ENCODE measurements at places on chromosomes 16 and 17.

DNA sequence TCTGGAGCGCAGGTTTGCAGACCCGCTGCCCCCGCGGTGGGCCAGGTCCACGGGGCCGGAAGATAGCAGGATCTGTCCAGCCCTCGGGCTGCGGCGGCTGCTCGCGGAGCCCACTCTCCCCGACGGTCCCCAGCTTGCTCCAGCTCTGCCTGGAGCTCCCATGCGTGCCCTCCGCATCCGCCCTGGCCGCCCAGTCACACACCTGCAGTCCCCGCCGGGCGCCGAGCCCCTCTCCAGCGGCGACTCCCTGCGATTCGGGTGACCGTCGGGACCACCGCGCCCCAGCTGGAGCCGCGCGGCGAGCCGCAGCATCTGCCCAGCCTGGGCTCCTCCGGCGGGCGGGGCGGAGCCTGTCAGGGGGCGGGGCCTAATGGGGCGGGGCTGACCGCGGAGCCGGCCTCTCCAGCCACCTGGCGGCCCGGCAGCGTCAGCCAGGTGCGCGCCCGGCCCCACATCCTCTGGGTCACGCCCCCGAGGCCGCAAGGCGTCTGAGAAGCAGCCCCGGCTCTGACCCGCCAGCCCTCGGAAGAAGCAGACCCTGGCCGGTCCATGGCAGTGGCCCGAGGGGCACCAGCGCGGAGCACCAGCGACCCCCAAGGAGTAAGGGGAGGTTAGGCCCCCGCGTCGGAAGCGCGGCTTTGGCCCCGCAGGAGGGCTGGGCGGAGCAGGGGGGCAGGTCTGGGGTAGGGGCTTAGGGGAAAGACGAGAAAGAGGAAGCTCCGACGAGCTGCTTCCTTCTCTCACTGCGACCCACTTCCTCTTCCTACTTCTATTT is at the start of gene PIK3R5:
TSS of gene PIK3R5 (minus strand) at position 314 of the 775 bp plus-strand sequence. CDS start 54,213 bp downstream, outside the sequence.
- DNase-seq, result no peak

DNA sequence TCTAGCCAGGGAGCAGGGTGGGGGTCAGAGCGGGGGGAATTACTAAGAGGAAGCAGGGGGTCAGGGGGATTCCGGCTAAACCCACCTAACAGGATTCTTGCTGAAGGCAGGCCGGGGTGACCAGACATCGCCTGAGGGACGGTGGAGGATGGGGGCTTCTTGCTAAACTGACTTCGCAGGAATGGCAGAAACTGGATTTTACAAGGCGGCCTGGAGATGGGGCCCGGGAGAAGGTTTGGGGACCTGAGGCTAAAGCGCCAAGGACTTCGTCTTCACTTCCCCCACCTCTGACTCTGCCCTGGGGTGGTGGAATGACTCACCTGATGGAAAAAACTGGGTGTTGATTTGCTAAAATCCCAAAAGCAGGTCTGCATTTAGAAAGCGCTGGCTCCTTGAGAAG is 23.5 kb downstream of the LGALS3BP start:
- no peak for DNase-seq

- DNase-seq, result no peak
These were observed 24.9 kb downstream of the HYDIN start for GRCh38 chr16:71205482-71206131.

GRCh38 chr16:24539850-24540601 is 660 bp downstream of the RBBP6 start:
- no peak for DNase-seq

DNA sequence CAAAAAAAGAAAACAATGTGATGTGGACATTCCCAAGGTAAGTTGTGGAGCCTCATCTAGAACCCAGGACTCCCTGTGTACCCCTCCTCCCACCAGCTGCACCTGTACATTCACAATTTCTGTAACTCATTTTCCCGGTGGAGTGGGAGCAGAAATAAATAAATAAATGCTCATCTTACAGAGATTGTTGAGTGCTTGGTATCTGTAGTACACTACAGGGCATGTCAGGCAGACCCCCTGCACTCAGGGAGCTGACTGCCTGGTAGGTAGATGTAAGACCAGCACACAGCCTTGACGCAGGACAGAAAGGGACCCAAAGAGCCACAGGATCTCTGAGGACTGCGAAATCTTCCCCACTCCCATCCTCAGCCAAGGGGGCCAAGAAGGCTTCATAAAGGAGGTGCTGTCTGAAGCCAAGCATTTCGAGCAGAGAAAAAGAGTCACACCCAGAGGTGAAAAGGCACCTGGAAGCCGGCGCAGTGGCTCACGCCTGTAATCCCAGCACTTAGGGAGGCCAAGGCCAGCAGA is 6.5 kb downstream of the EIF1 start:
- DNase-seq, result no peak

GRCh38 chr17:44236444-44236991 is 17.0 kb upstream of the UBTF start:
- no peak for DNase-seq

DNA sequence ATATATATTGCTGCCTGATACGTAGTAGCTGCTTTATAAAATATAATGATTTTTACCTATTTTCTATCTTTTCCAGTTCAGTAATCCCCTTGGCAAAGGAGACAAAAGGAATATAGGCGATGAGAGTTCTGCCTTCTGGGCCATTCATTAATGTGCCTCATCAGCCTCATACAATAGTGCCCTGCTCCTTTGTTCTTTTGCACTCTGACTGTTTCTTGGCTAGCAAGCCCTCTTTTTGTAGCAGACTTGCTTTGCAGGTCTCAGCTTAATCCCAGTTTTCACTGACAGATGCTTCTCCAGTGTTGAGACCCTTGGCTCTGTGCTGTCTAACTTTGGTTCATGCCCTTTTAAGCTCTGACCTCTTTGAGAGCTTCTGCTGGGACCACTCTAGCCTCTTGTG is 10.4 kb downstream of the HSD17B2 start:
- no peak for DNase-seq

DNA sequence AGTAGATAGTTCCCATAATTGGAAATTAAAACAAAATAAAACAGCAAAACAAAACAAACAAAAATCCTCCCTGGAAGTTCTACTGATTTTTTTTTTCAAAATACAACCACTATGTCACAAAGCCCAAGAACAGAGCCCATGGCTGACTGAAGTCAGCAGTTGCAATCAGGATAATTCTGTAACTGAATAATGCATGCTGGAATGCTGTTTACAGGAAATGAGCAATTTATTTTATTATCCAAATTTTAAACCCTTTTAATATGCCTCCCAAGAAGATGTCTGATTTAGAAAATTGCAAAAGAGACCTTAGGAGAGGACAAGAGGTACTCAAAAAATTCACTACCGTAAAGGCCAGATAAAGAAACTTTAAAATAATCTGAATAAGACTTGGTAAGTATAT is 578.2 kb downstream of the TOX3 start:
- DNase-seq, result no peak

DNA sequence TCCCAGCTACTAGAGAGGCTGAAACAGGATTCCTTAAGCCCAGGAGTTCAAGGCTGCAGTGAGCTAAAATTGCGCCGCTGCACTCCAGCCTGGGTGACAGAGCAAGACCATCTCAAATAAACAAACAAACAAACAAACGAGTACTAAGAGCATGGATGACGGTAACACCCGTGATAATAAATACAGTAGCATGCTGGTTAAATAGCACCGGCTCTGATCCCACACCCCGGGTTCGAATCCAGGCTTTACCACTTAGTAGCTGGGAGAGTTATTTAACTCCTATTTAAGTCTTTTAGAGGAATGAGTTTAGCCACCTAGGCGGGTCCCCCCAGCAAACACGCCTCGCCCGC is 301 bp upstream of the METTL22 start:
- no peak for DNase-seq

DNA sequence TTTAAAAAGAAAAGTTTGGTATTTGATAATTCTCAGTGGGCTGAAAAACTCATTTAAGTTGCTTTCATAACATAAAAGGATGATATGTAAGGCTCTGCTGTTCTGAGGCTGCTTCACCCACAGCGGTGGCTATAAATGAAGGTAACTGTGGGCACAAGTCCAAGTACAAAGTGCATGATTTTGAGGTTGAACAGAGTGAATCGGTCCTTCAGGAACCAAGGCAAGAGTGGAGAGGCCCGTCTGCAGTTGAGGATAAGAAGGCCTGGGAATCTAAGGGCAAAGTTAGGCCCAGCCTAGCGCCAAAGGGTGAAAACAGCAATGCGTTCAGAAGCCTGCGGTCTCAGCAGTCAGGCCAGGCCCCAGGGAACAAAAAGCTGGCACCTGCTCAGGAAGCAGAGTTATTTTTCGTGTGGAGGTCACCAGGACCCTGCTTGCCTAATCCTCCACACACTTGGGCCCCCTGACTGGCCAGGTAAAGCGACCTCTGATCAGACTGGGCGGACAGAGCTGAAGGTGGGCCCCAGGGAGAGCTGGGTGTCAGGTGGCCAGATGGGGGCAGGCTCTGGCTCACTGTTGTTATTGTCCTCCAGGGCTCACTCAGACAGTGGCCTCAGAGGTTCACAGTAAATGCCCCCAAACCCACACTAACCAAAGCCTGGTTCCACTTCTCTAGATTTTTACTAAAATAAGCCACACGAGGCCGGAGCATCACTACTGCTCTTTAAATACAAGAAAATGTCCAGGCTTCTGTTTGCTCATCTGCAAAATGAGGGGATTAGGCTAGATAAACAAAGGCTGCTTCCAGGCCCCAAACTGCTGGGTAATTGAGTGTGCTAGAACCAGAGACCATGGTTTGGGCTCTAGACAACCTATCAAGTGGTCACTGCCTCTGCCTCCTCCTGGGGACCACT is 46.5 kb downstream of the TEX2 start:
- no peak for DNase-seq

- no peak for DNase-seq
These were observed 23.1 kb upstream of the ALDH3A1 start for GRCh38 chr17:19770985-19771735.

GRCh38 chr16:48099455-48099854 is 56.3 kb downstream of the ABCC12 start:
- DNase-seq, result no peak

DNA sequence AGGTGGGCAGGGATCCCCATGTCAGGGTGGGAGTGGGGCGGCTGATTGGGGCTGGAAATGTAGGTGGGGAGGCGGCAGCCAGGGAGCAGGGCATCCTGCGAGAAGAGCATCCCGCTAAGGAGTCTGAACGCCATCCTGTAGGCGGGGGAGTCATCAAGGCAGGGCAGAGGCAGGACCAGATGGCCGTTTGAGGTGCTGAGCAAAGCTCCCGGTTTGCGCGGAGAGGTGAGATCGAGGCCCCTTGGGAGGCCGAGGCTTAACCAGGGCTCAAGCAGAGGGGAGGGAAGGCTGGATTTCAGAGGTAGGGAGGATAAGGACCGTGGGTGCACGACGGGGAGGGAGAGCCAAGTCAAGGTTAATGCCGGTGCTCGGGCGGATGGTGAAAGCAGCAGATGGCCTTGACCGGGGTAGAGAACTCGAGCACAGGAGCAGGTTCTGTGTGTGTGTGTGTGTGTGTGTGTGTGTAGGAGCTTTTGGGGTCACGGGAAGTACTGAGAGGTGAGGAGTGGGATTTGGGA is 472 bp upstream of the NME2 start:
- DNase-seq, result no peak

DNA sequence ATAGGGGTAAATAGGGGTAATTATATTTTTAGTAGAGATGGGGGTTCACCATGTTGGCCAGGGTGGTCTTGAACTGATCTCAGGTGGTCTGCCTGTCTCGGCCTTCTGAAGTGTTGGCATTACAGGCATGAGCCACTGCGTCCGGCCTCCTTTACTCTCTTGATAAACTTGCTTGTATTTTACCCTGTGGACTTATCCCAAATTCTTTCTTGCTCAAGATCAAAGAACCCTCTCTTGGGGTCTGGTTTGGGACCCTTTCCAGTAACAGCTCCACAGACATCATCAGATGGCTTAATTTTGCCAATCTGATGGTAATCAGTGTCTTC is 5.6 kb upstream of the C1QTNF1 start:
- no peak for DNase-seq

GRCh38 chr17:38710985-38711384 is 5.9 kb downstream of the MLLT6 start:
- DNase-seq, result no peak

- no peak for DNase-seq
These were observed 76.4 kb upstream of the C17orf78 start for GRCh38 chr17:37299257-37299980.

DNA sequence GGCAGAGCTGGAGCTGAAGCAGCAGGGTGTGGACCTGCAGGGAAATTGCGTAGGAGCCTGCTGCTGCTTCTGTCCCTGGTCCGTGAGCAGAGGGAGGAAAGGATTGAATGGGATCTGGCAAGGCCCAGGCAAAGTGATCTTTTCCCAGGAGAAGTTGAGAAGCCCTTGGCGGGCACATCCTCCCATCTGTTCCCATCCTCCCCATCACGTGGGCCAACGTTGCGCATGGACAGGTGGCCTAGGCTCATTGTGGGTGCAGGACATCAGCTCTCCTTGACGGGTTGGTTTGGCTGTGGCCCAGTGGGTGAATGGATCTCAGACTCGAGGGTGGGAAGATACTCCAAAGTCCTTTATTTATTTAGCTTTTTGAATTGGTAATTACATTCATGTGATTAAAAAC is 29.4 kb upstream of the POLR3E start:
- DNase-seq, result no peak

DNA sequence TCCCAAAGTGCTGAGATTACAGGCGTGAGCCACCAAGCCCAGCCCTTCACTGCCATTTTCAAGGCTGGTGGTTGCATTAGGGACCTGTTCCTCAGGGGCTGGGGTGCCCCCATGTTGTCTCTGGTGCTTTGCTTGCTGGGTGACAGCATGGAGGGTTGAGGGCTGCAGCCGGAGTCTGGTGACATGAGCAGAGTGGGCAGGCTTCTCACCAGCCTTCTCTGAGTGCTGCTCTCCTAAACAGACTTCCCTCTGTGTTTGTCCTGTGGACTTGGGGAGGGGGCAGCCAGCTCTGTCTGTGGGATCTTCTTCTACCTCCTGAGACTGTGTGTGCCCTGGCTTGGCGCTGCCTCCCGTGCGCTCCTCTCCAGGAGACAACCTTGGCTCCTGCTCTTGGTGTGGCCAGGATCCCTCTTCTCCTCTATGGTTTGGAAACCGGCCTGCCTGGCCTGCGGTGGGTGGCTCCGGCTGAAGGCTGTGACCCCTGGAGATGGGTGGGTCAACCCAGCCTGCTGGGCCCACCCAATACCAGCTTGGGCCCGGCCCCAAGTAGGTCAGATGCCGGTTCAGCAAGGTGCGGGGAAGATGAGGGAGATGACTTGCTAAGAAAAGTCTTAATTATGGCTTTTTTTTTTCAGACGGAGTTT is 72.1 kb downstream of the PDPK1 start:
- no peak for DNase-seq

GRCh38 chr17:15377616-15378015 is 36.2 kb upstream of the TEKT3 start:
- DNase-seq, result peak; percentile 21

DNA sequence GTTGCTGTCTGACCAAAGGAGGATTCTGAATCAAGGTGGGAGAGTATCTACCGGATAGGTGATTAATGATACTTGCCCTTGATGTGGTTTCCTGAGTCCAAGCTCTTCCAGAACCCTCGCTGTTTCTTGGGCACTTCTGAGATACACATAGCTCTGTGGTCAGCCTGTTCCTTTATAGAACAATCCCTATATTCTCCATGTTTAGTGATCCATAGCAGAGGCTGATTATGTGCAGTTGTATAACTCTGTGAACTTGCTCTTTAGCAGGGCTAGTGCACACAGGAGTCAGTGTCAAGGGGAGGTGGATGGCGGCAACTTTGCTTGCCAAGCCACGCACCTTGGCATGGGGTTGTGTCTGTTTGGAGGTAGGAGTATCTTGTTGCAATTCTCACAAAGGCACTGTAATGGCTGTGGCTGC is 36.1 kb downstream of the ARL4D start:
- DNase-seq, result no peak

- DNase-seq, result no peak
These were observed 8.3 kb downstream of the BANP start for GRCh38 chr16:87959391-87959990.

GRCh38 chr16:49150341-49150740 is 131.3 kb downstream of the CBLN1 start:
- DNase-seq, result no peak
